Activated gamma-delta T cell treated with Interleukin-2 at 50 U/mL for 16 hours (primary cell): ENCODE measurements at places on chromosomes 5 and 9.

DNA sequence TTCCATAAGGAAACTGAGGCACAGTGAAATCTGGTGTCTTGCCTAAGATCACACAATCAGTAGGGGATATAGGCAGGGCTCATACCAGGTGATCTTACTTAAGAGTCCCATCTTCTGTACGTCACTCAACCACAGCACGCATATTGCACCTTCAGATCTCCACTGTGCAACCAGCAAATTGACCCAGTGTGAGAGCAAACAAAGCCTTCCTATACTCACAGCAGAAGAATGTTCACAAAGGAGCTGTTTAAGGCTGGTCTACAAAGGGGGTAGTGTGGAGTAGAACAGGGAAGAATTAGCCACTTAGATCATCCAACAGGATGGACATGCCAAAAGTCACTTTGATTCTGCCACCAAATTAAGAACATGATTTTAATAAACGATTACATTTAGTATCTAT is 305.9 kb downstream of the SLIT3 start:
- DNase-seq: no peak

GRCh38 chr5:31412324-31412723 is 119.6 kb downstream of the DROSHA start:
- DNase-seq: no peak

DNA sequence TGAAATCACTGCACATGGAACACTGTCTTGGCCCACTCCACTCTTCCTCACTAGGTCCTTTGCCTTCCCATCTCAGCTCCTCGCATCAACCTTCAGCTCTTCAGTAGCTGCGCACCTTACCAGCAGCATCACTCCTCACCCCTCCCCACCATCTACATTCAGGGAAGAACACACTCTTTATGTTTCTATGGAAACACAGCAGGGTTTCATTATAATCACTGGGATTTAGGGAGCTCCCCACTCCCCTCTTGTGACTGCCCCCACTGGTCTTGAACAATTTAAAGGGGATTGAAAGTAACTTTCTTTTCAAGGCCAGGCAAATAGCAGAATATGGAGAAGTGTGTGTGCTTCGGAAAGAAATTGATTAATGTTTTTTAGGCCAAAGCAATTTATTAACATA is 111.2 kb downstream of the INSYN2B start:
- no peak for DNase-seq

GRCh38 chr5:159286420-159287035 is 23.4 kb downstream of the UBLCP1 start:
- no peak for DNase-seq
